ENCODE measurements at places on chromosomes 2 and 18.

GRCh38 chr18:11511434-11512095 is 97.8 kb upstream of the SLC35G4 start:
- no peak for DNase-seq

- no peak for DNase-seq
These were observed 178.7 kb upstream of the FAM98A start for GRCh38 chr2:33777786-33778185.

- no peak for DNase-seq
These were observed 217.8 kb downstream of the CDH2 start for GRCh38 chr18:27959101-27959500.

DNA sequence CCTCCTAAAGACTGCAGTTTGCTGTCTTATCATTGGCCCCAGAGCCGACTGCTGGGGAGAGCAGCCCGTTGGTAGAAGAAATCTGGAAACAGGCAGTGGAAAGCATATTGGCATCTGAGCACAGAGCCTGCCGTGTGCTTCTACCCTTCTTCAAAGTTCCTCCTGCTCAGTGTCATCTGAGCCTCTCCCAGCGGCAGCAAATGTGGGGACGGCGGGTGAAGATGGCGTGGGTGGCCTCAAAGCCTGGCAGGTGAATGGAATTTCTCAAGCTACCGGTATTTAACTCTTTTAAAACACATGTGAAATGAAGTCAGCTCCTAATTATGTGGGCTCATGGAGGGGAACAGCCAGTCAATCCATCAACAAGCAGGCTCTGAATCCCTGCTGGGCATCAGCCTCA is 181.6 kb upstream of the PXDN start:
- no peak for DNase-seq

- DNase-seq: no peak
These were observed 585.0 kb upstream of the GCFC2 start for GRCh38 chr2:76295762-76296161.

DNA sequence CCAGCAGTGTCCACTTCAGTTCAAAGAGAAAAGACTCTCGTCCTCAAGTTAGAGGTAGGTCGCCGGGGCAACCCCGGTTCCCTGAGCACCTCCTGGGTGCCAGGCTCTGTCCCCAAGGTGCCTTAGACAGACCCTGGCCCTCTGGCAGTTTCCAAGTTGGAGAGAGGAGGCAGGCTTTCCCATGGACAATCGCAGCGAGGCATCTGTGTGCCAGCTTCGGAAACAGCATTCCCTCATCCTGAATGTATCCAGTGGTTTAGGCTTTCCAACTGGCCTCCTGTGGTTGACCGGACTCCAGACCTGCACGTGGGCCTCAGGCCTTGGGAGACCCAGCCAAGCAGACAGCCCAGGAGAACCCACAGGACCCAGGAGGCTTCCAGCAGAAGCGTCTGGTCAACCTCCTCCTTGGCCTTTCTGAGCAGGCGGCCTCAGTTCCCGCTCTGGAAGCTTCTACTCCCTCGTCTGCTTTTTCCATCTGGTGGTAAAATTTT is 70.3 kb downstream of the KCNF1 start:
- DNase-seq: no peak

DNA sequence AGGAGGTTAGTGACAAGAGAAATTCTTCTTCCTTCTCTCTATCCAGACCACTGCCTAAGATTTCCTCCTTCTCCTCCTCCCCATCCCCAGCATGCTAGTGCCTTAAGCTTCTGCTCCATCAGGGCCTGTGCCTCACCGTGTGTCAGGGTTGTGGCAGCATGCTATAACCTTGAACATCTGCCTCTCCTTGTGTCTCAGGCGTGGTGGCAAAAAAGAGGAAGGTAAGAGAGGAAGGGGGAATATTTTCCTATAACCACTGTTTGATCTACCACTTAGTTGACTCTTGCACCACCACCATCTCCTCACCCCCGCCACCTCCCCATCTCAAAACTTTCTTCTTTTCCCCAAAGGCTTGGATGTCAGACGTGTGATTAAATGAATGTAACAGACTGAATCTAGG is 38.3 kb upstream of the PEX13 start:
- no peak for DNase-seq

DNA sequence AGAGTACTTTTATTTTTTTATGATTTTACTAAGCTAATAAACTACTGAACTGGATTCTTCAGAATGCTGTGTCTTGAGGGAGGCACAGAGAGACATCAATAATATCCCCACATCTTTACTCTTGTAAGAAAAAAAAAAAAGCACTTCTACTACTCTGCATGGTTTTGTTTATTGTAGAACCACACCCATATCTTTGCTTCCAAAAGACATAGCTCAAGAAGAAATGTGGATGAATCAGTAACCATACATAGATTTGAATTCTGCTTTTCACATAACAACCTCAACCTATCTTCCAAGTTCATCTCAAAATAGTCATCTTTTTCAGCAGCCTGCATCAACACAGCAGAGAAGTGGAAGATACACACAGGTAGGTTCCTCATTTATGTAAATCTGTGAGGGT is 12.2 kb upstream of the COL5A2 start:
- no peak for DNase-seq

DNA sequence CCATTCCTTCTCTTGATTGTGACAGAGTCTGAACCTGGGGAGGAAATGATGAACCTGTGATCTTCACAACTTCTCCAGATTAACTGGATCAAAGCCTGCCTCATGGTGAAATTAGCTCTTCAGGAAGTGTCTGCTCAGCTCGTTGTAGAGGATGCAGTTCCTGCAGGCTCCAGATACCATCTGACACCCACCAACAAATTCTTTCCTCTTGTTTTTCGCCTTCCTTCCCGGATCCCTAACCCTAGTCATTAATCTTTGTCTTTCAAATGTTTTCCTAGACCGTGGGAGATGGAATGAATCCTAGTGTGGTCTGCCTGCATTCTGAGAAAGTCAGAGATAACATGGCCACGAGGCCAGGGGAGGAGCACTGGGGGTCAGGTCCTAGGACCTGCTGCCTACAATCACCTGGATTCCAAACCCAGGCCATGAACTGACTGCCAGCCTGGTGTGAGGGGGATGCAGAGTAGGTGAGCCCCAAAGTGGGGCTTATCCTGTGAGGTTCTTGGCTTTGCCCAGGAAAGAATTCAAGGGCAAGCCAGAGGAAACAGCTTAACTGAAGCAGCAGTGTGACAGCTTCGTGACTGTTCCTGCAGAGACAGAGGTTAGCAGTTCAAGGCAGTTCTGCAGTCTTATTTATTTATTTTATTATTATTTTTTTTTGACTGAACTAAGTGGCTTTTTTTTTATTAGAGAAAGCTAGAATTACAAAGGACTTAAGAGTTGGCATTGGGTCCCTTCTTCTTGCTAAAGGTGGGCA is 67.8 kb downstream of the DIPK1C start:
- DNase-seq: no peak

GRCh38 chr2:163774862-163775261 is 39.1 kb upstream of the FIGN start:
- no peak for DNase-seq

GRCh38 chr2:239815671-239816070 is 209.5 kb downstream of the NDUFA10 start:
- DNase-seq: no peak

DNA sequence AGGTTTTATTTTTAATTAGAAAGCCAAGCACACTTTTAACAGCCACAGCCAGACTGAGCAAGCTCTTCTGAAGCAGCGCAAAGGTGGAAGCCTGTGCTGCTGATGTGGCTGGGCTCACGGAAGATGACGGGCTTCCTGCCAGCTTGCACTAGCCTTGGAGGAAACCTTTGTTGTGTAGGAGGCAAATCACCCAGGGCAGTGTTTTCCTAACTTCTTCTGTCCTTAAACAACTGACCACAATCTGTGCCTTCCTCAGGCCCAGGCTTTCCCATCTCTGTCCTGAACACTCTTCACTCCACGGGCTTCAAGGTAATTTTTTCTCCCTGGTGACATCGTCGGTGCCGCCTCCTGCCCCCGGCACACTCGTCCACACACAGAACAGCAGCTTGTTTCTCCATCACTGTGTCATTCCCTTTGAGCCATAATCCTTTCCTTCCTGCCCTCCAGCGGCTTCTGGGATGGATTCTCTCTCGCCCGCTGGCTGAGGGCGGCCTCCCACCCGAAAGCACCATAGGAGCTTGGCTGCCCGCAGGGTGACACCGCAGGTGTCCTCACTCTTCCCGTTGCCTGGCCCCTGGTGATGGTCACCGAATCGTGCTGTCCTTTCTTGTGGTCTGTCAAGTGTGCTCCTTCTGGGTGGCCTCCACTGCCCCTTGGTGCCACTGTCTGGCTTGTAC is 31.1 kb upstream of the INHBB start:
- DNase-seq: no peak

GRCh38 chr18:33097126-33097525 is 324.3 kb upstream of the KLHL14 start:
- no peak for DNase-seq

- no peak for DNase-seq
These were observed 37.4 kb downstream of the ZNF236 start for GRCh38 chr18:76859474-76860339.

DNA sequence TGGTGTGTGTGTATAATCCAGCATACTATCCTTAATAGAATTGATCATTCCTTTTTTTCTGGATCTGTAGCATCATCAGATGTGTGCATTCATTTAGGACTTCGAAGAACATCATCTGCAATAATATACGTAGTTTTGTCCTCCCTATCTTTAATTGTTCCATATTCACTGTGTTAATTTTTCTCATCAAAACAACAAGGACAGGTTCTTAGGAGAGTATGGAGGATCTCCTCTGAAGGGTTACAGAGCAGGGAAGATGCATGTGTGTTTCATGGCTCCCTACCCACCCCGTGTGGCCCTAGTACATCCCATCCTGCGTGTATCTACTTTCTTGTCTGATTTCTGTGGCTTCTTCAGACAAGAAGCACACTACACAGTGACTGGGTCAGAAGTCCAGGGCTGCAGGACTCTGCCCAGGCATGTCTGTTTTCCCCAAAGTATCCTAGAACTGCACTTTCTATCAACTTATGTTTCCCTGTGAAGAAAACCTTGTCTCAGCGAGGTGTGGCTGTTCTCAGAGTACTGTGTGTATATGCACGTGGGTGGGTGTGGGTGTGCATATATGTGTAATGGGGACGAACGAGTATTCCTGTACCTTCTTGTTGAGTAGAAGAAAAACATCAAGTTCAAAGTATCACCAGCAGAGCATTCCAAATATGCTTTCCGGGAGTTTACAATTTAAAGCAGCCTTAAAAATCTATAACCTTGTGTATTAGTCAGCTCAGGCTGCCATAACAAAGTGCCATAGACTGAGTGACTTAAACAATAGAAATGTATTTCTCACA is 220.4 kb upstream of the FOSL2 start:
- no peak for DNase-seq

All from GM23338 (cell line).